ENCODE measurements at places on chromosomes 5 and 9.

DNA sequence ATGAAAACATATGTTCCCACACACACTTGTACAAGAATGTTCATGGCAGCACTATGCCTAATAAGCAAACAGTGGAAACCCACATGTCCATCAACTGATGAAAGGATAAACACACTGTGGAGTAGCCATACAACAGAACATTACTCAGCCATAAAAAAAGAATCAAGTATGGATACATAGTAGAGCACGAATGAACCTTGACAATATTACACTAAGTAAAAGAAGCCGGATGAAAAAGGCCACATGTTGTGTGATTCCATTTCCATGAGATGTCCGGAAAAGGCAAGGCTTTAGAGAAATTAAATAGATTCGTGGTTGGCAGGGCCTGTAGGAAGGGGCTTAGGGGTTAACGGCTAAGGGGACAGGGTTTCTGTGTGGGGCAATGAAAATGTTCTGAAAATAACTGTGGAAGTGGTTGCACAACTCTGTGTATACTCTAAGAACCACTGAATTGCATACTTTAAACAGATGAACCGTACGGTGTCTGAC, 51.4 kb downstream of the COL23A1 start:
- DNase-seq = no peak

DNA sequence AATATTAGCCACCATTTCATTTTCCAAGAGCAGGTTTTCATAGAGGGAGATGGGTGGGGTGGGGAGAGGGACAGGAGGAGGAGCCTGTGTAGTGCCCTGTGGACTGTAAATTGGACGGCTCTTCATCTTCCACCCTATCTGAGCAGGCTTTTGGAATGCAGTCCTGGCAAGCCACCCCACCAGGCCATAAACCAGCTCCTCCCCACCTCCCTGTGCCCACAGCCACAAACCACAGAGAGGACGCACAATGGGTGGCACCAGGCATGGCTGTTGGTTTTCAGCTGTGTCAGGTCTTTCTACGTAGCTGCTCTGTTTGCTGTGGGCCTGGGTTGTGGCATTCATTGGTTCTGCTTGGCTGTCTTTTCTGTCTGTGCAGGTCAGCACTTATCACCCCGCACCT, 58.0 kb downstream of the PLAC8L1 start:
- no peak for DNase-seq

DNA sequence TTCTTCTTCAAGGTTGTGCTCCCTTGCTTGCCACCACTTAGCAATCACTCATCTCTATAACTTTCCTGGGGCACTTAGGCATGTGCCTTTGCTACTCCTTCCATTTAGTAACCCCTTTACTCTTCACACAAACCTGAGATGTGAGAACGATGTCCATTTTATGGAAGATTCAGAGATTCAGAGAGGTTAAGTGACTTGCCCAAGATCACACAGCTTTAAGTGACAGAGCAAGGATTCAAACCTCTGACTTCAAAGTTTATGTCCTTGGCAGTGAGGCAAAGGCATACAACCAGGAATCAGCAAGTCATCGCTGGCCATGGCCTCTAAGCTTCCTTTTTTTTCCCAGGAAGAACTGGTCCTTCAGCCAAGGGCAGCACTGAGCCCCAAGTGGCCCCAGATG, 56.0 kb upstream of the GALNT10 start:
- no peak for DNase-seq

- DNase-seq = no peak
Observed at GRCh38 chr5:156154757-156155156, 172.2 kb upstream of the SGCD start.

DNA sequence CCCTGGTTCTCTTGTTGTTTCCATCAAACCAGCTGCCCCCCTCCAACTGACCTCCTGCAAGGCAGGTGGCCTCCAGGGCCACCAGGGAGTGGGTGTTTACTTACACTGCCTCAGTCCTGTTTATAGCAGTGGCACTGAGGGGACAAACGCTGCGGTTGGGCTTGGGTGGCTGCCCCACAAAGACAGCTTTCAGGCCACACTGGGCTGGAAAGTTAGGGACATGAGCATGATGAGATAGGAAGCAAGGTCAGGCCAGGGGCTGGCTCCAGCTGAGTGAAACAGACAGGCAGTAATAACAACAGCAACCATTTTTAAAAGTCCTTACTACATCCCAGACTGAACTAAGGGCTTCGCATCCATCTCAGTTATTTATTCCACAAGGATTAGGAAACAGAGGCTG, 20.6 kb downstream of the BOD1 start:
- no peak for DNase-seq

DNA sequence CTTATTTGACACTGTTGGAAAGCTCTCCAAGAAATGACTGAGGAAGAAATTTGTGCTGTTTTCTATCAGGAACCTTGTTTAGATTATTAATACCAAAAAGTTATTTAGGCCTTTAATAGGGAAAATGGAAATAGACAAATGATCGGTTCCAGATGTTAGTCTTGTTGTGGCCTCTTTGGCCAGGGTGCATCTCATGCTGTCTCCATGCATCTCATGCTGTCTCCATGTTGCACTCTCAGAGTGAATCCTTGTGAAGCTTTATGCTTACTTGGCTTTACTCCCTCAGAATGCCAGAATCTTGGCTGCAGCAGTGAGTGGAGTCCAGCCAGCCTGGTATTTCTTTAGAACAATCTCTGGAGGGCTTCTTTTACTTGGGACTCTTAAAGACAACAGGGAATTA, 185.5 kb downstream of the ARHGAP26 start:
- DNase-seq = no peak

- DNase-seq = no peak
Observed at GRCh38 chr5:71782393-71782770, 63.3 kb downstream of the CARTPT start.

All from sciatic nerve (tissue), 2 donors.